Activated T-helper 2 cell treated with anti-CD3 and anti-CD28 coated beads, Interferon-gamma antibody, Interleukin-2, Interleukin-4, amounts not matched to agents 10 μg/mL and 5 μg/mL and 100 μg/mL, durations not matched to agents 14 hours and 24 hours and 36 hours (primary cell): ENCODE measurements at places on chromosomes 1 and 21.

GRCh38 chr1:182052355-182052754 is 9.2 kb downstream of the ZNF648 start:
- DNase-seq = no peak

DNA sequence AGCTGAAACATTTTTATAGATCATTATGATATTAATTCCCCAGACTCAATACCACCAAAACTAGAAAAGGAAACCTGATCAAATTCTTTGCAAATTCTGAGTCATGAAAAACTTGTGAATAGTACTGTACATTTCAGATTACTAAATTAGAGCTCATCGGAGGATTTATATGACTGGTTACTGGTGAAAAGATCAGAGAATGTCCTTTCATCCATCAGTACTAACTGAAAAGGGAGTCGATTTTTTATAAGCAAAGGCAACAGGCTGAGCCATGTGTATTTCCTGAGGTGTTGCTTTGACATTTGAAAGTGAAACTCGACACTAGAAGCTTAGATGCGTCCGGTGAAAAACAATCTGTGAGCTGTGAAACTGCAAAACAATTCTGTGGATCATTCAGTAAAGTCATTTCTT is 155.7 kb downstream of the TNFSF18 start:
- DNase-seq = peak; percentile 20

- no peak for DNase-seq
These were observed 63.9 kb downstream of the UCK2 start for GRCh38 chr1:165891111-165891860.

DNA sequence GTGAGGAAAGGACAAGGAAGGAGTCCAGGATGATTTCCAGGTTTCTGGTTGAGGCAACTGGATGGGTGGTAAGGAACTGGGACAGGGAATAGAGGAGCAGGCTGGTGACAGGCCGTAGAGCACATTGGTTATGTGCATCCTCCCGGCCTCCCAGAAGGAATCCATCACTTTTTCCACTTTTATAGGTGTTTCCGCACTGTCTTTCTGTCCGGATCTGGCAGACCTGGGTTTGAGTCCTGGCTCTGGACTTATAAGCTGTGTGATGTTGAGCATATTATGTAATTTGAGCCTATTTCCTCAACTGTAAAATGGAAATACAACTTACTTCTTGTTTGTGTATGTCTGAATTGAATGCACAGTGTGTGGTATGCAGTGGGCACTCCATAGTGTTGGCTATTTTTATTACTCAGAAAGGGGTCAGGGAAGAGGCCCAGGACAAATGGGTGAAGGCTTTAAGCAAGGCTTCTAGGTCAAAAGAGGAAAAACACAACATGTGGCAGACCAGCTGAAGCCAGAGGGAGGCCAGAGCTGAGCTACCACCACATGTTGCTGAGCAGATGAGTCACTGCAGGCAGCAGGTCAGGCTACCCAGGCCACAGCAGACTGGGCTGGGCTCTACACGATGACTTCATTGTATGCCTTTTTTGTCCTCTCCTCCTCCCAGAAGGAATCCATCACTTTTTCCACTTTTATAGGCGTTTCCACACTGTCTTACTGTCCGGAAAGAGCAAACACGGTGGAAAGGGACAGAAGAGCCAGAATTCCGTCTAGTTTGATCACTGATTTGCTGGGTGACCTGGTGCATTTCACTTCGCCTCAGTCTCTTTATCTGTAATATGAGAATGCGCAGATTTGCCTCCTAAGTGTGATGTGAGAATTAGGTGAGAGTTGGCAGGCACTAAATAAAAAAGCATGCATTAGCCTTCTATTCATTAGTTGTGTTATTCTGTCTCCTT is 791 bp upstream of the MAST2 start:
- no peak for DNase-seq

DNA sequence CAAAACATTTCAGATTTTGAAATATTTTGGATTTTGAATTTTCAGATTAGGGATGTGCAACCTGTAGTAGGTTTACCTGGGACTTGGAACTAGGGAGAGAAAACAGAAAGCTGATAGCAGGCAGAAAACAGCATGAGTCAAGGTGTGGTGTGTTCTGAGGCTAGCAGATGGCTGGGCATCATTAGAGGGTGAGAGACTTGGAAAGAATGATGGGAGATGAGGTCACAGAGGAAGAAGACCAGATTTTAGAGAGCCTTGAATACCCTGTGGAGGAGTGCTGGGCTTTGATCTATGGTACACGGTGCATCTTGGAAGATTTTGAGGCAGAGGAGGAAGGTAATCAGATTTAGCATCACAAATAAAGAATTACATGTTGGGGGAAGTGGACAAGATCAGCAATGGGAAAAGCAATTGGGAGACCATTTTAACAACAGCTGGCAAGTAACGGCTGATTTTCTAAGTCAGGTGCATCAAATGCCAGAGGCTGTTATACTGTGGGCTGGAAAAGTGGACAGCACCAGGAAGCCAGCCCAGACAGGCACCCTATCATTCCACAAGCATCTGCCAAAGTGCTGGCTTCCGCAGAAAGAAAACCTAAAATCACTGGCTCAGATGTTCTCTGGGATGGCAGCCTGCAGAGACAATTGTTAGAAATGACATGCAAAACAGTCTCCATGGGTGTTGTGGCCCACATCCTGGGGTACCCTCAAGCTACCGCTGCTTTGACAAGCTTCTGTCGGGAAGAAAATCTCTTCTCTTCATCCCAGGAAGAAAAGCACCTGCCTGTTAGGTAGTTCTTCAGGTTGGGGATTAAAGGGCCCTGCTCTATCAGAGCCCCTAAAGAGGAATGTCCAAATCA is 30.9 kb upstream of the CAMK1G start:
- DNase-seq = no peak
